ENCODE measurements at places on chromosomes 6 and 20. TPM values are rescaled to one million over a fixed set of nuclear protein-coding genes. Genes with fewer than 3 reads are reported as not detected.

The FHL5 gene
- total RNA-seq: 0.63 TPM

The LY6G6F gene
- total RNA-seq: not detected

The PRR18 gene
- not detected for total RNA-seq

The TCP11 gene
- total RNA-seq: 0.63 TPM

The AVP gene
- total RNA-seq: not detected

The MACROD2 gene
- total RNA-seq: 126 TPM

The TTBK1 gene
- 26.3 TPM for total RNA-seq

The DOP1A gene
- 140 TPM for total RNA-seq

The TRIM38 gene
- 0.31 TPM for total RNA-seq

The MAS1 gene
- 0.31 TPM for total RNA-seq

The CCDC167 gene
- 23.8 TPM for total RNA-seq

The ZNF343 gene
- total RNA-seq: 23.5 TPM

The TBX18 gene
- total RNA-seq: 2.2 TPM

The FRS3 gene
- total RNA-seq: 9.4 TPM

The FOXO3 gene
- total RNA-seq: 61.7 TPM

The FAM120B gene
- 52.0 TPM for total RNA-seq

The KCNQ5 gene
- 26.9 TPM for total RNA-seq

The RSPO3 gene
- total RNA-seq: 23.5 TPM

The CFAP61 gene
- total RNA-seq: 3.1 TPM

The BRPF3 gene
- total RNA-seq: 48.8 TPM

The PHF3 gene
- 124 TPM for total RNA-seq

The HAO1 gene
- not detected for total RNA-seq

The ZBP1 gene
- total RNA-seq: not detected

The SS18L1 gene
- total RNA-seq: 98.3 TPM

The DUSP15 gene
- 6.6 TPM for total RNA-seq
